ENCODE measurements at places on chromosomes 13 and 19.

- DNase-seq, result no peak
Measured at GRCh38 chr13:101265934-101266333, 150.4 kb downstream of the NALCN start.

DNA sequence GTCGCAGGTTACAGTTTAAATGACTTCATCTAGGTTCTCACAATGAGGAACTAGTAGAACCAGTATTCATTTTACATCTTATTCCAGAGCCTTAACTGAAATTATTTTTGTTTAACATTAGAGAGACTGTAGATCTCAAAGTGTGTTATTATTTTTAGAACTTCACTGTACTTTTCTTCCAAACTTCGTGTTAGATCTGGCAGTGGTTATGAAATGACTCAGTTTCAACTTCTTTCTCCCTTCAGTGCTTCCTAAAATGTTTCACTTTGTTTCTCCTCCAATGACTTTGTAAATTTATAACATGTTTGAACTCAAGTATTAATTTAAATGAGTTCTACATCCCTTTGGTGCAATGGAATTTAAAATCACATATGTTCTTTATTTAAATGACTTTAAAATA, 139.3 kb downstream of the PCDH9 start:
- DNase-seq, result no peak

DNA sequence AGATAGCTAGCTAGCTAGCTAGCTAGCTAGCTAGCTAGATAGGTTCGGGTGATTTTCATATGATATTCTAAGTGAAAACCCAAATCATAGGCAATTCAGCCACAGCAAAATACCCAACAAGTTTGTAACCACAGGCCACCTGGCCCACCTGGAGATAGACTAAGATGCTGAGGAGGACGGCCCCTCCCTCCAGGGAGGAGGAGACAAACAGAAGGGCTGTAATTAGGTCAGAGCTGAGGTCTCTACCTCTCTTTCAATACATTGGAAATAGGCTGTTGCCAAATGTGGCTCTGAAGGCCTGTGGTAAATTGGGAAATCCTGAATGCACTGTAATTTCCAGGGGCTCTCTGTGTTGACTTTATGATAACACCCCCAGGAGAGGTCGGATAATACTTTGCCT, 382.2 kb downstream of the FGF9 start:
- DNase-seq, result no peak

DNA sequence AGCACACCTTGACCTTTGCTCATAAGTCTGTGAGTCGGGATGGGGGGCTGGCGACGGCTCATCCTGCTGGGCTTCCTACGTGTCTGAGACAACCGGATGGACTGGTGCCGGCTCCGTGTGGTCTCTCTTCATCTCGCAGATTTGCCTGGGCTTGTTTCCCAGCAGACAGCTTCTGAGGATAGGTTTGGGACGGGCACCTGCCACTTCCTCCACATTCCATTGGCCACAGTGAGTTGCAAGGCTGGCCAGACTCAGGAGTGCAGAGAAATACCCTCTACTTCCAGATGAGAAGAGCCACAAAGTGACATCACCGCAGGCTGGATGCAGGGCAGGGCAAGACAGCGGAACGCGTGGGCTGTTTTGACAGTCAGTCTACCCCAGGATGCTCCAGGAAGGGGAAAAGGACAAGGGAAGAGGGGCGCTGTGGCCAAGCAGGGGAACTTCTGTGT, 48.1 kb downstream of the IRS2 start:
- no peak for DNase-seq

DNA sequence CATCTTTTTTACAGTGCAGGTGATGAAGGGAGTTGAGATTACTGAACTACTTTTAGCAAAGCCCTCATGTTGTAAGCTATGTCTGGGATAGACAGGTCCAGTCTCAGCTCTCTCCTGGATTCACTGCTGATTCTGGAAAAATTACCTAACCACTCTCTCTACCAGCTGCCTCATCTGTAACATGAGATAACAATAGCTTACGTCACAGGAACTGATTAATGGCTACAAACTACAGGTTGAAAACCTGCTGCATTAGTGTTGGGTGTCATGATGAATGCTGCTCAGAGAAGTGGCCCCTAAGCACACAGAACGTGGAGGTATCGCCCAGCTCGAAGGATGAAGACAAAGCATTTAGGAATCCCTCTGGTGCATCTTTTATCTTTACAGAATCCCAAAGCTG, 277.8 kb downstream of the ABCC4 start:
- DNase-seq, result no peak

GRCh38 chr19:53161123-53161522, 2.3 kb upstream of the ZNF347 start:
- no peak for DNase-seq
